GM18507 (cell line): ENCODE measurements at places on chromosomes 1 and 21.

DNA sequence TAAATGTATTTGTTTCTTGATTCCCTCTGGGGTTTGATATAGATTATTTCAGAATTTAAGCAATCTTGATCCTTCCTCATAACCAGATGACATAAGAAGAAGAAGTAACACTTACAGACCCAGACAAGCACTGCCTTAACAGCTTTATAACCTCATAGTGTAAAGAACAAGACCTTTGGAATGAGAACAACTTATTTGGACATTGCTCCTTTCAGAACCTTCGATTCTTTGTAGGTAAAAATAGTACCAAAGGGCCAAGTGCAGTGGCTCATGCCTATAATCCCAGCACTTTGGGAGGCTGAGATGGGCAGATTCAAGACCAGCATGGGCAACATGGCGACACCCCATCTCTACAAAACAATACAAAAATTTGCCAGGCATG is 15.0 kb downstream of the TM2D1 start:
- DNase-seq, result no peak

GRCh38 chr1:234452406-234452965 is 26.5 kb downstream of the TARBP1 start:
- DNase-seq, result no peak

- DNase-seq, result no peak
Measured at GRCh38 chr21:25838809-25839208, 104.0 kb downstream of the GABPA start.

- DNase-seq, result no peak
Measured at GRCh38 chr1:237482777-237483176, 407.9 kb downstream of the ZP4 start.

DNA sequence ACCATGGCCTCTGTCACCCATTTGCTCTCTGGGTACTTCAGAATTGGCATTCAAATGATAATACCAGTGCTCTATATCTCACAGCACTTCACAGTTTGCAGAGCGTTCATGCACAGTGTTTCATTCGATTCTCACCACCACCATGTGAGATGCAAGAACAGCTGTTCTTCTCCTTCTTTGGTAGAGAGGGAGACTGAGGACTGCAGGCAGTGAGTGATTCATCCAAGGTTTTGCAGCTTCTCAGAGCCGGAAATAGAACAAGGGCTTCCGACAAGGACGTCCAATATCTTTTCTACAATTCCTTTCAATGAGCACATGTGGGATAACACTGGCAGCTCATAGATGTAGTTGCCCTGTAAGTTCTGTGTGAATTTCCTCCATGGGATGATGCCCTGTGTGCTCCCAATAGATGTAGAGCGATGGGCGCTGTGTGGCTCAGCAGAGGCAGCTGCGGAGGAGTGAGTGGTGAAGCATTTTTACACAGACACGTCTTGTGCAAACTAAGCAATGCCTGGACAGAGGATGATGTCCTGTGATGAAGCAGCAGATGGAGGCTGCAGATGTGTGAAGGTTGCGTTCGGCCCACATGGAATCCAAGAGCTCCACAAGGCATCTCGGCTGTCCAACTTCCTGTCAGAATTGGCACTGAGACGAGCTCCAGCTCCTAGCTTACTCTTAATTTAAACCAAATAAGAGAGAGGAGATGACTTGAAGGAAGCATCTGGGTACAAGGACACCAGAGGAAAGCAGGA is 24.9 kb downstream of the MT1HL1 start:
- no peak for DNase-seq

GRCh38 chr1:89758156-89758555 is 62.7 kb upstream of the LRRC8D start:
- no peak for DNase-seq

DNA sequence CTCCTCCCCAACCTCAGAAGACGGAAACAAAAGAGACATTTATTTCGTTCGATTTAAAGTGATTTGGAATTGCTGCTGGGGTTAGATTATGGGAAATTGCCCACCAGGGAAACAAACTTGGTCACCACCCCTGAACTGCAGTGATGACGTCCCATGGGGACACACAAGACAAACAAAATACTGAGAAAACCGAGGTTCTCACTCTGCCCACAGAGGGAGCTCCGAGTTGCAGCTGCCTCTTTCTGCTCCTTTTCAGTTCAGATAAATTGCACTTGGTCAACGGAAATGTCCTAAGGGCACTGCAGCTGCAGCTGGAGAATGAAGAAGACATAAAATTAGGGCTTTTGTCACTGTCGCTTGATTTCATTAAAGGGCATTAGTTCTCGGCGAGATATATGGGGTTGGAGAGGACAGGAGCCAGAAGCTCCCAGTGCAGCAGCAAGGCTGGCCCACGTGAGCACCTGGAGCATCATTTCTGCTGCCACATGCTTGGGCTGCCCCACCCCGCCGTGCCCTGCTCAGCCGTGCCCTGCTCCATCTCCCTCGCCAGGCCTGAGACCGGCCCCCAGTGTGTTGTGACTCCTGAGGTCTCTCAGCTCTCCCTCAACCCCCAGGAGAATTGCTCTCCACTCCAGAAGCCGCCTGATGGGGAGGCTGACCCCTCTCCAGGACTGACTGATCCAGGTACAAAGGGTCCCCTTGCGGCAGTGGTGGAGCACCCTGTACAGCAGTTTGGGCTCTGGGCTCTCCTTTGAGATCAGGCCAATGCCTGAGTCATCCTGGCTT is 231.7 kb upstream of the AJAP1 start:
- no peak for DNase-seq

- no peak for DNase-seq
Measured at GRCh38 chr1:216820345-216820744, 97.1 kb upstream of the ESRRG start.

DNA sequence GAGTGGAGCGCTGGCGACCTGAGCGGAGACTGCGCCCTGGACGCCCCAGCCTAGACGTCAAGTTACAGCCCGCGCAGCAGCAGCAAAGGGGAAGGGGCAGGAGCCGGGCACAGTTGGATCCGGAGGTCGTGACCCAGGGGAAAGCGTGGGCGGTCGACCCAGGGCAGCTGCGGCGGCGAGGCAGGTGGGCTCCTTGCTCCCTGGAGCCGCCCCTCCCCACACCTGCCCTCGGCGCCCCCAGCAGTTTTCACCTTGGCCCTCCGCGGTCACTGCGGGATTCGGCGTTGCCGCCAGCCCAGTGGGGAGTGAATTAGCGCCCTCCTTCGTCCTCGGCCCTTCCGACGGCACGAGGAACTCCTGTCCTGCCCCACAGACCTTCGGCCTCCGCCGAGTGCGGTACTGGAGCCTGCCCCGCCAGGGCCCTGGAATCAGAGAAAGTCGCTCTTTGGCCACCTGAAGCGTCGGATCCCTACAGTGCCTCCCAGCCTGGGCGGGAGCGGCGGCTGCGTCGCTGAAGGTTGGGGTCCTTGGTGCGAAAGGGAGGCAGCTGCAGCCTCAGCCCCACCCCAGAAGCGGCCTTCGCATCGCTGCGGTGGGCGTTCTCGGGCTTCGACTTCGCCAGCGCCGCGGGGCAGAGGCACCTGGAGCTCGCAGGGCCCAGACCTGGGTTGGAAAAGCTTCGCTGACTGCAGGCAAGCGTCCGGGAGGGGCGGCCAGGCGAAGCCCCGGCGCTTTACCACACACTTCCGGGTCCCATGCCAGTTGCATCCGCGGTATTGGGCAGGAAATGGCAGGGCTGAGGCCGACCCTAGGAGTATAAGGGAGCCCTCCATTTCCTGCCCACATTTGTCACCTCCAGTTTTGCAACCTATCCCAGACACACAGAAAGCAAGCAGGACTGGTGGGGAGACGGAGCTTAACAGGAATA is 4.2 kb downstream of the TFAP2E start:
- peak; percentile 74 for DNase-seq

DNA sequence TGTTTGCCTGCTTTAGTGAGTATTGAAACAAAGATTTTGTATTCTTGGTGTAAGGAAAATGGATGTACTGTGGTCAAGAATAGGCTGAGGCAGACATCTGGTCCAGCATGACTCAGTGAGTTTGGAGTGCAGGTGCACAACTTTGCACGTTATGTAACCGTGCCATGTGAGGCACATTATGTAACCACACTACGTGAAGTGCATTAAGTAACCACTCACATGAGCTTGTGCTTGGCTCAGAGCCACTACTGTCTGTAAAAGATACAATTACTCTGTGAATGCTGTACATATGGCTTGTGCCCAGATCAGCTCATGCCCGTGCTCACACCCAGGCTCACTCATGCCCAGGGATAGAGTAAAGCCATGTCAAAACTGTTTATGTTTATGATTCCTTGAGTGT is 216.8 kb downstream of the CTH start:
- no peak for DNase-seq

DNA sequence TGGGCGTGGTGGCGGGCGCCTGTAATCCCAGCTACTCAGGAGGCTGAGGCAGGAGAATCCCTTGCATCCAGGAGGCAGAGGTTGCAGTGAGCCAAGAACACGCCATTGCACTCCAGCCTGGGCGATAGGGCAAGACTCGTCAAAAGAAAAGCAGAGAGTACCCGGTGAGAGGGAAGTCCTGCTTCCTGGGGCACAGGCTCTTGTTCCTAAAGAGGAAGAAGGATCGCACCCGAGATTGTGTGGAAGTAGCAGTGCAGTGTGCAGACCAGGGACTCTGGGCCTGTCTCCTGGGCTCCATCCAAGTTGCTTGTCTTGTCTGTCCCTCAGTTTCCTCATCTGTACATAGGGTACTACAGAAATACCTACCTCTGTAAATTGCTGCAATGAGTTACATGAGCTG is 29.6 kb downstream of the NBPF3 start:
- no peak for DNase-seq

DNA sequence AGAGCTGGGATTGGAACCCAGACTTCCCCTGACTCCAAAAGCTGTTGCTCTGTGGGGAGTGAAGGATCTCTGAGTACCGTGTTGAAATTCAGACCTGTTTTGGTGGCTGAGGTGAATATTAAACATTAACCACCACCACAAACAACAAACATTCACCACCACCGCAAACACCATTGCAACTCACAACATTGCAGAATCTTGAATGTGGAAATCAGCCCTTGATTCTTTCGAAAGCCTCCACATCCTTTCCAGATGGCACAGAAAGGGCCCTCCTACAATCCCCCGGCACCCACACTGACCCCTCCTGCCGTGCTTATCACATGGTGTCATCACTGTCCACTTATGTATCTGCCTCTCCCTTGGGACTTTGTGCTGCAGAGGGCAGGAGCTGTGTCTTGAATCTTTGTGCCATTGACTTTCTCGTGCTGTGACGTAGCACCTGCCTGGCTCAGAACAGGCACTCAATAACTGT is 1.4 kb downstream of the CDA start:
- DNase-seq, result no peak

DNA sequence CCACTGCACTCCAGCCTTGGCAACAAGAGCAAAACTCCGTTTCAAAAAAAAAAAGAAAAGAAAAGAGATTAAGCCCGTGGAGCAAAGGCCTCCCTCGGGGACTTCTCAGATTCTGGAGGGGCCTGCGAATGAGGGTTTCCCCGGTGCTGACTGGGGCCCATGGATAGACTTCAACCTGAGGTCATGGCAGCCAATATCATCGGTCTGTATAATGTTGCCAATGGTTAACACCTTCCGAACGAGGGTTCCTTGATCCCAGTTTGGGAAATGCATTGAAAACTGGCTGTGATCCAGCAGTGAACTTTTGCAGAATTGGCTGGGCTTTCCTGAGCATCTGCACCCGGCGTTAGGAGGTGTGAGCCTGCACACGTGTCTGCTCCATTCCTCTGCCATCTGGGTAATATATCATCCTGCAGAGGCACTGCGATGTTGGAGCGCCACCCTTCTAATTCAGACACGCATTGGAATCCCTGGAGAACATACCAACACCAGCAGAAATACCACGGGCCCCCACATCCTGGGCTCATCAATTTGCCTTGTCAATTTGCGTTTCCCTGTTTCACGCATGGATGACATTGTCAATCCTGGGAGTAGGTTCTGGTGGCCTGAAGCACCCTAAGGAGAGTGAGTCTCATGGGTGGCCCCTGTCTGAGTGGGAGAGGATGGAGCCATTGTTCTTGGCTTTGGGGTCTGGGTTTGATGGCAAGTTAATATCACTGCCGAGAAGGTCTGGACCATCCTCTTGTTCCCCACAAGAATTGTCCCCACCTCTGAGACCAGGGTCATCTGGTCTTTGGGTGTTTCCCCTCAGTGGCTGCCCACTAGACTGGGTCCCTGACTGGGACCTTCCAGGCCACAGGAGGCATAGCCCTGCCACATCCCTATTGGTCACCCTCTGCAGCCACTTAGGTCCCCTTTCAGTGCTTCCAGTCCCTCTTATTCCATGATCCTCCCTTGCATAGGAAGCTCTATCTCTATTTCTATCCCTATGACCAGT is 441.0 kb downstream of the PTPRU start:
- DNase-seq, result no peak

DNA sequence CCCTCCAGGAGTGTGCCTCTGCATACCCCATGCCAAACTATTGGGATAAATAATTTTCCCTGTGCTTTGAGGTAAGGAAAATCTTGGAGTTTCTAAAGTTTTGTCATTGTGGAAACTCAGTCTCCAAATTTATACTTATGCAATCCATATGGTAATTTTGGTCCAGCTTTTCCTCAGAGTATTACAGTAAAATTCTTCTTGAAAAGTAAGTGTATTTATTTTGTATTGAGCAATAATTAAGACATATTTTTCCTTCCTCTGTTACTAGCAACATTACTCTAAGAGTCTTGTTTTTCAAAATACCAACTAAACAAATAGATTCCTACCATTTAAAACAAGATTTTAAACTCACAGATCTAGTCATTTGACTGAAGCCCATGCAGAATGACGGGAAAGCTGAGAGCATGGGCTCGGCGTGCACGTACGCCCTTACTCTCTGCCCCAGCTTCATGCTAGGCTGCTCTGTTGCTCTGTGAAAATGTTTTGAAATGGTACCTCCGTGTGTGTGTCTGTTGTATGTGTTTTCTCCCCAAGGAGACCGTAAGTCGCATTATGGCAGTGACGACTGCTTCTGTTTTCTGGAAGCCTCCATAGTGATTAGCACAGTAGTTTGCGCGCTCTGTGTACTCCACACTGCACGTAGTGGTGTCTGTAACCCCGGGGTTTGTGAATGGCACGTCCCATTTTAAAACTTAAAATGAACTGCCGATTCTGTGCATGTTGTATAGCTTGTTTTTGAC is 165.3 kb downstream of the SDCCAG8 start:
- no peak for DNase-seq

DNA sequence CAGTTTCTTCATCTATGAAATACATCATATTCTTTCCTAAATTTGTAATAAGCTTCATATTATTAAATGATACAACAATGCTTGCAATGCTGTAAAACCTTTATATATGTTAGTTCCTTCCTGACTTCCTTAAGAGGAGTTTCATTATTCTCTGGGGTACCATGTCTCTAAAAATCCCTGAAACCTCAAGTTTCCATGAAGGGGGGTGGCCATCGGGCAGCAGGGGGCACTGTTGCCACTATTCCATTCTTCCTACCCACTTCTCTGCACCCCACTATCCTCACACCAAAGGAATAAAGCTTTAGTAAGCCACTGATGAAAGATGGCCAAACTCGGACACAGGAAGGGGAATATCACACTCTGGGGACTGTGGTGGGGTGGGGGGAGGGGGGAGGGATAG is 9.0 kb upstream of the DMRTB1 start:
- DNase-seq, result no peak
